Natural killer cell treated with Interleukin-12 subunit alpha and Interleukin-12 subunit beta and Interleukin-15 and Interleukin-18, amount 100 ng/mL, for 72 hours (primary cell): ENCODE measurements at places on chromosomes 5 and 9. TPM values are rescaled to one million over a fixed set of nuclear protein-coding genes. Genes with fewer than 3 reads are reported as not detected.
A peak's percentile ranks its signal among the peaks of the same experiment; 100 is the strongest.

Gene TAF9
- total RNA-seq, result 38.9 TPM

Gene FOXI1
- total RNA-seq, result 0.64 TPM

GRCh38 chr5:54610197-54610944 is 92.8 kb downstream of the SNX18 start:
- DNase-seq, result peak; percentile 72
- H3K4me3 ChIP-seq, result peak overlapping the region; percentile 82
- H3K27me3 ChIP-seq, result no peaks in the 10 kb centered on the region

Gene CEP72
- total RNA-seq, result 58.1 TPM

GRCh38 chr5:34510002-34510401 is 146.1 kb upstream of the RAI14 start:
- no peak overlapping the region for H3K4me3 ChIP-seq
- H3K27ac ChIP-seq, result no peak overlapping the region
- no peaks in the 10 kb centered on the region for H3K4me1 ChIP-seq
- H3K36me3 ChIP-seq, result no peaks in the 10 kb centered on the region

- no peaks in the 10 kb centered on the region for H3K36me3 ChIP-seq
- H3K4me3 ChIP-seq, result no peak overlapping the region
- DNase-seq, result no peak
- no peak overlapping the region for H3K27ac ChIP-seq
Measured at GRCh38 chr5:130871346-130872086, 293.5 kb downstream of the HINT1 start.

- no peak for DNase-seq
- H3K4me3 ChIP-seq, result no peak overlapping the region
- H3K27me3 ChIP-seq, result peaks cover 5% of the 10 kb centered on the region
- peaks cover 9% of the 10 kb centered on the region for H3K4me1 ChIP-seq
Measured at GRCh38 chr5:78779262-78779661, 130.7 kb upstream of the LHFPL2 start.

Gene TXNDC8
- total RNA-seq, result not detected

Gene SCGB3A2
- total RNA-seq, result not detected

- H3K27ac ChIP-seq, result no peak overlapping the region
- H3K4me1 ChIP-seq, result no peaks in the 10 kb centered on the region
- DNase-seq, result no peak
- H3K36me3 ChIP-seq, result no peaks in the 10 kb centered on the region
- H3K4me3 ChIP-seq, result no peak overlapping the region
- H3K27me3 ChIP-seq, result no peaks in the 10 kb centered on the region
Measured at GRCh38 chr5:8184455-8185063, 315.6 kb downstream of the MTRR start.

GRCh38 chr9:81076131-81076530 is 613.2 kb downstream of the TLE1 start:
- H3K36me3 ChIP-seq, result no peaks in the 10 kb centered on the region
- no peak overlapping the region for H3K4me3 ChIP-seq
- no peak overlapping the region for H3K27ac ChIP-seq

Gene PDE8B
- not detected for total RNA-seq

DNA sequence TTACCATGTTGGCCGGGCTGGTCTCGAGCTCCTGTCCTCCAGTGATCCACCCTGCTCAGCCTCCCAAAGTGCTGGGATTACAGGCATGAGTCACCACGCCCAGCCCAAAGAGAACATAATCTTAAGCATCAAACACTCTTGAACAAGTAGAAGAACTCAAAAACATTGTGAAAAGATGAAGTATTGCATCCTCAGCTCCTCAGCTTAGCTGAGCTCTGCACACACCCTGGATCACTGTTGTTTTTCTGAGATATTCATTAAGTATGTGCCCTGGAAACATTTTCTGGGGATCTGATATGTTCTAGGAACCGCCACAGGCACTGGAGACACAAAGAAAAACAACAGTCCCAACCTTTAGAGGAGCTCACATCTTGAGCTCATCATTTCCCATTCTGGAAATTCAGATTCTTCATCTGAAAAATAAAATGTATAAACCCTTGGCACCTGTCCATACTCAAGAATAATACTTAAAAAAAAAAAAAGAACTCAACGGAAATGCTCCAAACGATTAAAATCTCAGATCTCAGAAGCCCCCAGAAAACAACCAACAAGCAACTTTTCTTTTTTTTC is 62.2 kb upstream of the ZNF462 start:
- no peak for DNase-seq
- H3K27me3 ChIP-seq, result no peaks in the 10 kb centered on the region
- H3K36me3 ChIP-seq, result no peaks in the 10 kb centered on the region
- no peaks in the 10 kb centered on the region for H3K4me1 ChIP-seq

GRCh38 chr5:96871686-96872085 is 4.6 kb upstream of the ERAP2 start:
- H3K27me3 ChIP-seq, result no peaks in the 10 kb centered on the region
- H3K36me3 ChIP-seq, result peaks cover 16% of the 10 kb centered on the region
- H3K27ac ChIP-seq, result peak overlapping the region; percentile 98
- H3K4me3 ChIP-seq, result peak overlapping the region; percentile 90

- peaks cover 14% of the 10 kb centered on the region for H3K27me3 ChIP-seq
- no peak for DNase-seq
- no peaks in the 10 kb centered on the region for H3K36me3 ChIP-seq
- H3K27ac ChIP-seq, result no peak overlapping the region
Measured at GRCh38 chr9:109328978-109329637, 8.2 kb upstream of the EPB41L4B start.

DNA sequence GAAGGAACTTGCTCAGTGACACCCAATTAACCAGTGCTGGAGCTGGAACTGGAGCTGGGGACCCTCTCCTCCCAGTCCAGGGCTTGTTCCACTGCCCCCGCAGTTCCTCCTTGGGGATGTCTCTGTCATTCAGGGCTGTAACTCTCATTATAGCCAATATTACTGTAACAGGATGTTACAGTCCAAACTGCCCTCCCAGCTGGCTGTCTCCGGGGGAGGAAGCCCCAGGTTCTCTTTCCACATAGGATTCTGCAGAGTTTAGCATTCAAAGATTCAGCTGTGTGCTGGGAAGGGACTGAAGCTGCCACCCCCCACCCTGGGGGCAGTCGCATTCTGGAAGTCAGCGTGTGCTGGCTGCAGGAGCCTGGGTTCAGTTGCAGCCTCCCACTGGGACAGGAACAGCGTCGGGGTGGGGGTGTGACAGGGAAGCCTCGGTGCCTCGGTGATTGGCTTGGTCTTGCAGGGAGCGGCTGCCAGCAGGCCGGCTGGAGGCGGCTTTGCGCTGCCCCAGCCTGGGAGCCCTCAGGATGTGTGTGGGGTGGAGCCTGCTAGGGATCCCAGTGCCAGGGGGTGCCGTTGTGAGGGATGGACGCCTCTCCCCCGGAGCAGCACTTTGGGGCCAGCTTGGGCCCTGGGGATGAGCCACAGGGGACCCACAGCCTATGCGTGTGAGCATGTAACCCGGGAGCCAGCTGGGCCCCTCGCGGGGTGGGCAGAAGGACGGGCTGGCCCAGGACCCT is 101.1 kb downstream of the RGS3 start:
- H3K4me3 ChIP-seq, result no peak overlapping the region
- H3K27ac ChIP-seq, result peak overlapping the region; percentile 87
- H3K36me3 ChIP-seq, result no peaks in the 10 kb centered on the region
- peaks cover 61% of the 10 kb centered on the region for H3K4me1 ChIP-seq
- no peaks in the 10 kb centered on the region for H3K27me3 ChIP-seq

DNA sequence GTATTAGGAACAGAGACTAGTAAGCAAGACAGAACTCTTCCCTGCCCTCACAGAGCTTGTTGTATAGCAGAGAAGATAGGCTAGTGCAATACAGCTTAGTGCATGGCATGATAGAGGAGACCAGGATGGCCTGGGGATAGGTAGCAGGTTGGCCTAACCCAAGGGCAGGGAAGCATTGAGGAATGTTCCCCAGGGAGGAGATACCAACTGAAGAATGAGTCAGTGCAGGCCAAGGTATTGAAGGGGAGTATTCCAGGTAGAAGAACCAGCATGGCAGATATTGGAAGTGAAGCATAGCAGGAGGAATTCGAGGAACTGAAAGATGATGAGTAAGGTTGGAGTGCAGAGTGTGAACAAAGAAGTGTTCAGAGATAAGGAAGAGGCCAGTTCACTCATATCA is 138.6 kb upstream of the DHFR start:
- DNase-seq, result no peak
- no peak overlapping the region for H3K27ac ChIP-seq
- H3K4me1 ChIP-seq, result no peaks in the 10 kb centered on the region
- H3K27me3 ChIP-seq, result no peaks in the 10 kb centered on the region
- peaks cover 7% of the 10 kb centered on the region for H3K36me3 ChIP-seq

- H3K4me3 ChIP-seq, result no peak overlapping the region
- H3K4me1 ChIP-seq, result no peaks in the 10 kb centered on the region
- H3K27ac ChIP-seq, result no peak overlapping the region
- no peaks in the 10 kb centered on the region for H3K27me3 ChIP-seq
Measured at GRCh38 chr5:106648401-106648800, 1022.3 kb downstream of the EFNA5 start.

GRCh38 chr5:52015760-52016159 is 632.5 kb downstream of the ISL1 start:
- no peaks in the 10 kb centered on the region for H3K4me1 ChIP-seq
- no peaks in the 10 kb centered on the region for H3K36me3 ChIP-seq

- DNase-seq, result no peak
- H3K27me3 ChIP-seq, result no peaks in the 10 kb centered on the region
- H3K27ac ChIP-seq, result peak overlapping the region; percentile 86
- H3K4me1 ChIP-seq, result peaks cover 17% of the 10 kb centered on the region
- H3K4me3 ChIP-seq, result no peak overlapping the region
Measured at GRCh38 chr5:143161885-143162540, 241.5 kb downstream of the NR3C1 start.

- H3K27ac ChIP-seq, result peak overlapping the region; percentile 96
- peak overlapping the region; percentile 87 for H3K4me3 ChIP-seq
- H3K27me3 ChIP-seq, result no peaks in the 10 kb centered on the region
- peaks cover 56% of the 10 kb centered on the region for H3K4me1 ChIP-seq
- peak; percentile 73 for DNase-seq
Measured at GRCh38 chr9:5459289-5459829, 9.0 kb downstream of the CD274 start.

GRCh38 chr9:93622691-93623090 is 46.3 kb downstream of the PHF2 start:
- no peak overlapping the region for H3K4me3 ChIP-seq
- H3K36me3 ChIP-seq, result peaks cover 9% of the 10 kb centered on the region
- no peak overlapping the region for H3K27ac ChIP-seq
- peaks cover 15% of the 10 kb centered on the region for H3K4me1 ChIP-seq
- no peak for DNase-seq

GRCh38 chr5:123438902-123439301 is 15.7 kb upstream of the CEP120 start:
- peak overlapping the region; percentile 30 for H3K4me3 ChIP-seq
- peak overlapping the region; percentile 60 for H3K27ac ChIP-seq
- H3K36me3 ChIP-seq, result no peaks in the 10 kb centered on the region
- no peak for DNase-seq

DNA sequence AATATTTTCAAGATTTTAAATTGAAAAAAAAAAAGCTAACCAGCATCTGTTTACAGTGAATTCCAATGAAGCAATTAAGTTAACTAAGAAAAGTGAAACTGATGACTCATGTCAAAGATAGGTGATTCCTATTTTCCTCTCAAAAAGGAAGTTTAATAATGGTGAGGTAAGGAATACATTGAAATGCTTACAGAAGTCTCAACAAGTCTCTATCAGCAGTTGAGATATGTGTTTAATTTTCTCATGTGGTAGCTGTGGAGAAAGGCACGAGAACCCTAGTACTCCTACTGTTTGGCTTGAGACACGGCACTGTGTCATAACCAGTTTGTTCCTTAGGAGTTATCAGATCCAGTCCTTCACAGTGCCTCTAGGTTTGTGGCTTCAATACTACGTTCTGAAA is 114.5 kb downstream of the SLC25A46 start:
- no peaks in the 10 kb centered on the region for H3K27me3 ChIP-seq
- no peaks in the 10 kb centered on the region for H3K36me3 ChIP-seq
- no peak overlapping the region for H3K27ac ChIP-seq
- H3K4me3 ChIP-seq, result no peak overlapping the region
- H3K4me1 ChIP-seq, result no peaks in the 10 kb centered on the region
- no peak for DNase-seq

Gene SNX30
- total RNA-seq, result 6.2 TPM

Gene GABRB2
- not detected for total RNA-seq

DNA sequence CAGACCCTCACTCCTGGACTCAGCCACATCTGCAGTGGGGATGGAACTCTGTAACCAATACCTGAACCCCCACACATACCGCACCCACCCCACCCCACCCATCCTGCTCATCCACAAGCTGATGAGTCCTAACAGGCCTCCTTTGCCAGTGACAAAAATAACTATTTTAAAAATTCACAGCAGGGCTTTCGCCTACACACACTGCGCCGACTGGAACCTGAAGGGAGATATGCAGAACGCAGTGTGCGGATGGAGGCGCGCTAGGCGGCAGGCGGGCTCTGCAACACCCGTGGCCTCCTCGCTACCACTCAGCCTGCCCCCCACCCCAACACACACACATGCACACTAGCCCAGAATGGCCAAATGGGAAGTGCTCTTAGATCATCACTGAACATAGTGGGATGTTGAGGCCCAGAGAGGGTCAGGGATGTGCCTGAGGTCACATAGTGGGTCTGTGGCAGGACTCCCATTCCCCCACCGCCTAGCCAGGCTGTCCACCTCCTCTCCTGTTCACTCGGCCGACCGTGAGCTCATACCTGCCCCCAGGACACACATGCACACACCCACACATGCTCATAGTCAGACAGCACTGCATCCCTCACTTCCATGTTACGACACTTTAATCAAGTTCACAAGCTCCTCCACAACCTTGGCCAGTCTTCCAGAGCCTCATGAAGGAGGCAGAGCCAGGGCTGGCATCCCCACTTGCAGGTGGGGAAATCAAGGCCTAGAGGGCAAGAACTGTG is 6.3 kb upstream of the CAMK2A start:
- DNase-seq, result no peak
- H3K4me3 ChIP-seq, result no peak overlapping the region
- no peak overlapping the region for H3K27ac ChIP-seq
- H3K27me3 ChIP-seq, result peaks cover 11% of the 10 kb centered on the region
- H3K36me3 ChIP-seq, result no peaks in the 10 kb centered on the region
- H3K4me1 ChIP-seq, result no peaks in the 10 kb centered on the region

DNA sequence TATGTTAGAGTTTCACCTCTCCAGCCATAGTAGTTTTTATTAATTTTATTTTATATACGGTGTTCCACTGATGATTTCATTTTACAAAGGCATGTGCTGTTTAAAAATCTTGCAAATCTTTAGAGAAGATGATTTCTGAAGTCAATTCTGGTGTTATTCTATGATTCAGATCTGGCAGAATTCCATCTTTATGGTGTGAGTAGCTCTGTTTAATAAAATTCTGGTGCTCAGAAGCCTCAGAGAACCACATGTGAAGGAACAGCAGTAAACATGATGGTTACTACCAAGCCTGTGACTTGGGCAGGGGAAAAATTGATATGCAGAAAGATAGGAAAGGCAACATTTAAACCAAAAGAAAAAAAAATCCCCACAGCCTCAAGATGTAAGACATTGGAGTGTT is 299.7 kb downstream of the NPR3 start:
- H3K27ac ChIP-seq, result no peak overlapping the region
- H3K36me3 ChIP-seq, result peaks cover 4% of the 10 kb centered on the region
- no peaks in the 10 kb centered on the region for H3K27me3 ChIP-seq
- no peaks in the 10 kb centered on the region for H3K4me1 ChIP-seq

GRCh38 chr9:116365056-116365471 is 211.5 kb downstream of the PAPPA start:
- no peak for DNase-seq
- no peaks in the 10 kb centered on the region for H3K27me3 ChIP-seq
- no peaks in the 10 kb centered on the region for H3K4me1 ChIP-seq
- H3K4me3 ChIP-seq, result no peak overlapping the region
- no peaks in the 10 kb centered on the region for H3K36me3 ChIP-seq
